Stimulated activated CD4-positive, alpha-beta T cell treated with anti-CD3 and anti-CD28 coated beads, Interleukin-1b, Interleukin-23, amount 100 ng/mL, for 4 hours (primary cell): ENCODE measurements at places on chromosomes 5 and 9.

- DNase-seq, result no peak
Measured at GRCh38 chr5:60437308-60437707, 262.7 kb downstream of the DEPDC1B start.

DNA sequence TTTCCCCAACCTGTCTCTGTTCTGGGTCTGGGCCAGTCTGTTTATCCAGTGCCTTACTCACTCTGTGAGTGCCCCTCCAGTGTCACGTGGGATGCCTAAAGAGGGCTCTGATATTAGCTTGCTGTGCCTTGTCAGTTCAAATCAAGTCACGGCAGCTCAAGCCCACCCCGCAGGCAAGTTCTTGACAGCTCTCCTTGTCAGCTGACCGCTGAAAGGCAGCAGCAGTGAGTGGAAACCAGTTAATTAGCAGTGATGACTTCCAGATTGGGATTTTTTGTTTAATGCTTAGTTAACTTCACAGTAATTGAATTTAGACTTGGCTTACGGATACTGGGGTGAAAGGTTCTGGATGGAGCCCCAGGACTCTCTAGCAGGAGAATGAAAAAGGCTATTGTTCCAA lies 210.1 kb downstream of the PSAT1 start:
- DNase-seq, result no peak

DNA sequence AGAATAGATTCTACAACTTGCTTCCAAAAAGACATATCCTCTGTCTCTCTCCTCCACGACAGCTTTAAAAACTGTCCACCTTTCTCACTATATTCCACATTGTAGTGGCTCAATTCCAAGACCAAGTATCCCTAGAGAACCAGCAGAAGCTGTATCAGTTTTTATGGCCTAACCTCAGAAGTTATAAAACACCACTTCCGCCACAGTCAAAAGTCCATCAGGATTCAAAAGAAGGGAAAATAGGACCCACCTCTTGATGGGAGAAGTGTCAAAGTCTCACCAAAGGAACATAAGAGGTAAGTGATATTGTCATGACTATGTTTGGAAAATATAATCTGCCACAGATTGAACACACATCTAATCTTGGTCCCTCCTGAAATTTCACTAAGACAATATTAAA lies 299.2 kb upstream of the RGMB start:
- no peak for DNase-seq

GRCh38 chr9:85038061-85038460 lies 368.5 kb downstream of the NTRK2 start:
- DNase-seq, result no peak

DNA sequence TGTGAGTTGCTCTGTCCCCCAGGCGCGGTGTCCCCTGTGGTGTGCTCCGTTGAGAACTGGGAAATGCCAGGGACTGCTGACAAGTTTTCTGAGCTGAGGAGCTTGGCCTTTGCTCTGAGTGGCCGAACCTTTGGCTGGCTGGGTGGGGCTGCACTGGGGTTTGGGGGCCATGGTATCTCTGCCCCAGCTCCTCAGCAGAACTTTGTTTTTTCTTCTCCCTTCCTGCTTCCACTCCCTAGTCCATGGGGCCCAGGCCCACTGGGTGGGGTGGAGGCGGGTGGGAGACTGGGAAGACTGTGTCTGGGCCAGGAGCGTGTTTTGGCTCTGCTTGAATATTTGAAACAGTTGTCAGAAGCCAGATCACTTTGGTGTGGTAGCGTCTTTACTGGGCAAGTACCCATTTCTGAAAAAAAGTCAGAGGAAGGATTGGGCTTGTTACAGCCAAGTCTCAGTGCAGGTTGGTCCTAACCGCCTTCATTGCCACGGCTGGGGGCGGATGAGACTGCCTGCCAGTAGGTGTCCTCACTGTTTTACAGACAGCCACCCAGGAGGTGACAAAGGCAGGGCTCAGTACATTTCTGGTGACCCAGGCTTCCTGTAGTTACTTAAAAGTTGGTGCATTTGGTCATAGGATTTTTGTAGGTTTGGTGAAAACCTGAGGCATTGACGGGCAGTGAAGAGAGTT lies 92.7 kb downstream of the DAB2IP start:
- no peak for DNase-seq
